KBM-7 (cell line): ENCODE measurements at places on chromosomes 3 and 15.

- DNase-seq, result no peak
These were observed 139.7 kb upstream of the COL8A1 start for GRCh38 chr3:99498550-99499234.

GRCh38 chr15:77144026-77144425, 73.1 kb upstream of the TSPAN3 start:
- no peak for DNase-seq

- DNase-seq, result no peak
These were observed 231.1 kb upstream of the COL8A1 start for GRCh38 chr3:99407257-99407656.

- no peak for DNase-seq
These were observed 127.2 kb upstream of the IL12A start for GRCh38 chr3:159861369-159861987.

GRCh38 chr3:159775372-159775961, 213.2 kb upstream of the IL12A start:
- DNase-seq, result peak; percentile 19

DNA sequence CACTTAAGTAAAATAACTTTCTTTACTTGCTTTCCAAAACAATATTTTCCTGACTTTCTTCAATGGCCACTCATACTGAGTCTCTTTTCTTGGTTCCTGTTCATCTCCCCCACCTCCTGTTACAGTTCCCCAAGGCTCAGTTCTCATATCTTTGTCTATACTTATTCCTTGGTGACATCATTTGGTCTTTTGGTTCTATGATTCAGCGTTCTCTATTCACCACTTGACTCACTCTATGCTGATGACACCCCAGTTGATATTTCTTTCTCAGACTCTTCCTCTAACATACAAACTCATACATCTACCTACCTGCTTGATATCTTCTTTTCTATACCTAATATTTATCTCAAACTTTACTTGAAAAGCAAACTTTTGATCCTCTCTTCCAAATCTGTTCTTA, 85.0 kb upstream of the P3H2 start:
- no peak for DNase-seq
